Hypothalamus (tissue), 51 donors: ENCODE measurements at places on chromosomes 6 and 20.
A peak's percentile ranks its signal among the peaks of the same experiment; 100 is the strongest.

DNA sequence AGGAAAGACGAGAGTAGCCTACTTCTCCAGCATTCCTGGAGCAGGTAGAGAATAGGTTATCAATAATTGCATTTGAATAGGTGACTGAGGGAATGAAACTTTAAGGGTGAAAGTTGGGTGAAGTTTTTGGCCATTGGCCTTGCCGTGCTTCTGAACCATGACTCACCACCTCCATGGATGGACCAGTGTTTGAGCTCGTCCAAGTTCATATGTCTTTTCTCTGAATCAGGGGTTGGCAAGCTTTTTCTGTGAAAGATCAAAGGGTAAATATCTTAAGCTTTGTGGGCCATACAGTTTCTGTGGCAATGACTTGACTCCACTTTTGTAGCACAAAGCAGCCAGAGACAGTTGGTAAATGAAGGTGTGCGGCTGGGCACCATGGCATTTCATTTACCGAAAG, 31.8 kb downstream of the SNRNP48 start:
- no peak for DNase-seq

GRCh38 chr20:58224974-58225373, 3.5 kb downstream of the ANKRD60 start:
- DNase-seq, result no peak

DNA sequence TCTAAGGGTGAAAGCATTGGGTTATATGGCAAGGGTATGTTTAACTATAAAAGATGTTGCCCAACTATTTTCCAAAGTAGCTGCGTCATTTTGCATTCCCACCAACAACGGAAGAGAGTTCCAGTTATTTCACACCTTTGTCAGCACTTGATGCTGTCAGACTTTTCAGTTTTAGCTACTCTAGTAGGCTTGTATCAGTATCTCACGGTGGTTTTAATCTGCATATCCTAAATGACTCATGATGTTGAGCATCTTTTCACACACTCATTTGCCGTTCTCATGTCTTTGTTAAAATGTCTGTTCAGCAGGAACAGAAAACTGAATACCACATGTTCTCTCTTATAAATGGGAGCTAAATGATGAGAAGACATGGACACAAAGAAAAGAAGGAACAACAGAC, 122.3 kb downstream of the RNASET2 start:
- no peak for DNase-seq

DNA sequence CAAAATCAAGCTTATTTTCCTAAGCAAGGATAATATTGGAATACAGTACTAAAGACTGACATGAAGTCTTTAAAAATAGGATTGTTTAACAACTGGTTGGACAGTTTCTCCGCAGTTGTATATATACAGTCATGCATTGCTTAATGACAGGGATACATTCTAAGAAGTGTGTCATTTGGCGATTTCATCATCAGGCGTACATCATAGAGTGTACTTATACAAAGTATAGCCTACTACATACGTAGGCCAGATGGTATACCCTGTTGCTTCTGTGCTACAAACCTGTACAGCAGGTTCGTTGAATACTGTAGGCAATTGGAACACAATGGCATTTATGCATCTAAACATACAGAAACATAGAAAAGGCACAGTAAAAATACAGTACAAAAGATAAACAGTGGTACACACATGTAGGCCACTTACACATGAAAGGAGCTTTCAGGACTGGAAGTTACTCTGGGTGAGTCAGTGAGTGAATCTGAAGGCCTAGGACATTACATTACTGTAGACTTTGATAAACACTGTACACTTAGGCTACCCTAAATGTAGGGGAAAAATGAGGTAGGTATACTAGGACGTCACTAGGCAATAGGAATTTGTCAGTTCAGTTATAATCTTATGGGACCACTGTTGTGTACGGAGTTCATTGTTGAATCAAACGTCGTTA, 20.1 kb downstream of the HECA start:
- DNase-seq, result no peak

GRCh38 chr20:31861385-31862156, 8.8 kb downstream of the DUSP15 start:
- no peak for DNase-seq

- no peak for DNase-seq
Measured at GRCh38 chr6:34447910-34448309, 18.0 kb upstream of the PACSIN1 start.

GRCh38 chr20:62428396-62429295, 1.3 kb upstream of the RBBP8NL start:
- no peak for DNase-seq

DNA sequence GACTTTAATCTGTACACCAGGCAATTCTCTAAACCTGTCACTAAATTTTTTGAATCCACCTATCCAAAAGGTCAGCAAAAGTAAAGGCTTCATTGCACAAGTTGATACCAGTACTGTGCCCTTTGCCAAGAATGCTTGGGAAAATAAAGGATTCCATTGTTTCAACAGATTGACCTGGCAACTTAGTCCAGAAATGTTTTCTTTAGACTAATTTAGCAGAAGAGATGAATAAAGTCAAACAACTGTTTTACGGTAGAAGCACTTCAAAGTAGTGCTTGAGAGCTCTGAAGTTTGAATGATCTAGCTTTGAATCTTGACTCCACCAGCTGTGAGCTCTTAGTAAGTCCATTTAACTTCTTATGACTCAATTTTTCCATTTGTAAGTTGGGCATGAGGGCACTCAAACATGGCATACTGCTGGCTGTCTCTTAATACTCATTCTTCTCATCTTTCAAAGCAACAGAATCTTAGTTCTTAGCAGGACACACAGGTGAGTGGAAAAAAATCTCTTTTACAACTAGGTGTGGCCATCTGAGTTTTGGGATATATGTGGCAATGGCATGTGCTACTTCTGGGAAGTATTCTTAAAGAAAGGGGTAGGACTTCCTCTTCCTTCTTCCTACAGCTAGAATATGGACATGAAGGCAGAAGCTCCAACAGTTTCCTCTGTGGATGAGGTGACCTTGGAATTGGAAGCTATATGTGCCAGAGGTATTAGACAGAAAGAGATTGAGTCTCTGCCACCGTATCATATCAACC, 55.9 kb upstream of the LOC128125822 start:
- DNase-seq, result no peak

- no peak for DNase-seq
Measured at GRCh38 chr6:37612475-37612874, 85.2 kb downstream of the MDGA1 start.

DNA sequence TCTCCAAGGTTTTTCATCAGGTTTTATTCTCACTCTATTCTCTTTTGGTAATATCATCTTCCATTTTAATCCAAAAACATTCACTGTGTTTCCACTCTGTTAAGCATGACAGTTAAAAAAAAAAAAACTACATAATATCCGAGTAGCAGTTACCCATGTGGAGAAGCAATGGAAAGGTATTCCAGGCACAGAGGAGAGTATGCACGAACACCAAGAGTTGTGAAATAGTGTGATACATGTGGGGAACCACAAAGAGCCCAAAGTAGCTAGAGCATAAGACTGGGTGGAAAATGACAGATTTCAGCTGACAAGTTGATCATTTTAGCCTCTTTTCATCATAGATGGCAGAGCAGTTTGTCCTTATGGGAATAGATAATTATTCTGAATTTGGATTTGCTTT, 19.9 kb upstream of the FBXL4 start:
- no peak for DNase-seq

GRCh38 chr6:44561832-44562665, 174.5 kb downstream of the CDC5L start:
- DNase-seq, result no peak

DNA sequence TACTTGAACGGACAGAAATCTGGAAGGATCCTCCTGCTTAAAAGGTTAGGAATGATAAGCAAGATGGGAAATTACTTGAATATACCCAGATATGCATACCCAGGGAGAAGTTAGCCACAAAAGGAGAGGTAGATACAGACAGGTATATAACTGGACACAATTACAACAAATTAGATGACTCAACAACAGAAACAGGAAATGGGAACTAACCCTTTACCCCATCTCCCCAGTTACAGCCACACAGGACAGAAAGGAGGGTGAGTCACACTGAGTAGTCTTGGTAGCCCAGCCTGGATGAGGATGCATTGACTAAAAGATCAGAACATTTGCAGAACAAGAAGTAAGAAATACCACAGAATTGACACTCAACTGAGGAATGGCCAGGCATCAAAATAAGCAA, 61.2 kb downstream of the C6orf52 start:
- no peak for DNase-seq

DNA sequence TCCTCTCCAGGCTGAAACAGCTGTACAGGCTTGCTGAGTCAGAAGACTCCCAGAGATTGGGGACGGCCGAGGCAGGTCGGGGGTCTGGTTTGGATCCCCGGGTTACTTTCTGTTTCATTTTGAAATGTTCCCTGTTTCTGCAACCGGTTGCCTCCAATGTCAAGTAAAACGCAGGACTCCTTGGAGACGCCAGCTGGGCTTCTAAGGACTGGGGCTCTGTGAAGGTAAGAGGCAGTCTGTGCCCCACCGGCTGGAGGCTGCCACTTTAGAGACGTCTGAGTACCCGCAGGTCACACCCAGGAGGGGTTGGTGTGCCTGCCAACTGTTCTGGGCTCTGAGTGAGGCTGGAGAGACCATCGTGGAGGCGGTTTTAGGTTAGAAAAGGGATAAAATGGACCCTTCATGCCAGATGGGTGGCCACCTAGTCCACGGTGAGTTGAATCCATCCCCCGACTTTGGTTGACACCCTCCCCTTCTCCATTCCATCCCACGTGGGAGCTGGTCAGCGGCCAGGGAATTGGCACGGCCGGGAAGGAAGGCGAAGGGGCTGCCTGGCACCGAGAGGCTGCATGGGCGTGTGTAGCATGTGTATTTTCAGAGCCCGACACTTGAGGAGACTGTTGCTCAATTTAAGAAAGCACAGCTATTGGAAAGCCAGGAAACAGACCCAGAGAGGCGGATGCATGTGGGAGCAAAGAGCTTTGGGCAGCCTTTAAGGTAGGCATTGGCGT, 240.9 kb downstream of the PHACTR1 start:
- peak; percentile 81 for DNase-seq

DNA sequence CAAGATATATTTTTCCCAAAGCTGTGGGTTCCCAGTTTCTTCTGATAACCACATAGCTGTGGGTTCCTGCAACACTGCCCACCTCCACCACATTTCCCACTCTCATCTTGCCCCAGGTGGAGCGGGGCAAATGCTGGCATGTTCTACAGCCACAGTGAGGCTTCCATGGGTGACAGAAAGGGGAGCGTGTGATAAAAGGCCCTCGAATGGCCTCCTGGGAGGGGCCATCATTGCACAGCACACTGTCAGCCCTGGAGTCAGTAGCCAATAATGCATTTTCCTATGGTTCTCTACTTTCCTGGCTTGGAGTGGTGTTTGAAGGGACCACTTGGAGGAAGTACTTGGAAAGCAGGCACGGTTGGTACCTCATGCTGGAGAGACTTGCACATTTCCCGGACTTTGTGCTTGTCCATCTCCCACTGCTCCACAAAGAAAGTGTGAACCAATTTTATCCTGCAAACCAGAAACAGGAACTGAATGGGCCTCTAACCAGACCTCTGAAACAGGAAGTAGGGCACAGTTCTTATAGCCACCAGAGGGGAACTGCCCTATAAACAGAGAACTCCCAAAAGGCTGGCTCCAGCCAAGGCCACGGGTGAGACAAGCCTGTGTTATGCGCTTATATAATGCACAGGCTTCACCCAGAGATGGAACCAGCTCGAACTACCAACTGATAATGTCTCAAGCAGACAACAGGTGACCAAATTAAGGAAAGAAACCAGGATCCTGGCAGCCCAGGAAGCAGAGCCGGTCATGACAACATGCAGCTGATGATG, 8.6 kb downstream of the MAP3K5 start:
- no peak for DNase-seq

DNA sequence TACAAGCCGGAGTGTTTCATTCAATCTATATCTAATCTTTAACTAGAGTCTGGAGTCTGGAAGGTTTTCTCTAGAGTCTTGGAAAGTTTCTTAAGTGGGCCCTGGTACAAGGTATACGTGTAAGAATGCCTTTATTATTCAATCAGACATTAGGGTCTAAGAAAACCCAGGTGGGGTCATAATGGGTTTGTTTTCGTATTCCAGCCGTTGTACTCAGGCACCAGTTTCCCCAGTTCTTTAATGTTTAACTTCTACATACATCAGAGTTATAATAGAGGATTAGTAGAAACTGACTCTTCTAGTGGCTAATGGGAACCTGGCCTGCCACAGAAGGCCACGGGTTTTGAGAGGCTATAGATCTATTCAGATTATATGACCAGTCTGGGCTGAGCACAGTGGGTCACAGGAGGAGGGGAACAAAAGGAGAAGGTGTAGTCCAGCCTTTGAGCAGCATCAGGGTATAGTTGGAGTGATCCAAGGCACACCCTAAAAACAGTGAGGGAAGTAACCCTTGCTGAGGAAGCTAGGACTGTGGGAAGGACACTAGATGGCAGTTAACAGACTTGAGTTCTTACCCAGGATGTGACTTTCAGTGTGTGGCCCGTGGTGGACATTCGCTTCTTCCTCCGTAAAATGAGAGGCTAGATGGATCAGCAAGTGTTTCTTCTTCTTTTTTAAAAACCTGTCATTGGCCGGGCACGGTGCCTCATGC, 15.5 kb downstream of the FAM83B start:
- no peak for DNase-seq

DNA sequence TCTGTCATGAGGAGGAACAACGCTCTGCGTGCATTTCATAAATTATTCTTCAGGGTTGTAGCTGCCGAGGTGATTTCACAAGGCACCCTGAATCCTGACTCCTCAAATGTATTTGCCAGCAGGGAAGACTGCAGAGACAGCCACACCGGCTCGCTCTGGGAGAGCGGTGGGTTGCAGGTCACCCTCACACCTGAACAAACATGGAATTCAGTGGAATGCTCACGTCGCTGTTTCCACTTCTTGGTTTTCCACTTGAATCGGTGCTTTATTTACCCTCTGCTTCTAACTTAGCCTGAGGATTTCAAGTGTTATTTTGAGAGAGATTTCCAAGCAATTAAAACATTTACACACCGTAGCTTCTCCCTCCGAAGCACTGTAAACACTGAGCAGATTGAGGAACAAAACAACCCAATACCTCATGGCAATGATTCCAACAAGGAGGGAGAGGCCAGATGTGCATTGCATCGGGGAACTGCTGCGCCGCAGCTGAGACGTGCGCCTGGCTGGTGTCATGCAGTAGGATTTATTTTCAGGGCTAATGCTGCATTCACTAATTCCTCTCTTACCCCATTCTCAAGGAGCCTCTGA, 59.5 kb upstream of the GGTLC1 start:
- DNase-seq, result no peak

- DNase-seq, result no peak
Measured at GRCh38 chr6:168165891-168166290, 86.9 kb upstream of the FRMD1 start.

GRCh38 chr20:2804852-2805688, 4.6 kb upstream of the CPXM1 start:
- DNase-seq, result no peak

DNA sequence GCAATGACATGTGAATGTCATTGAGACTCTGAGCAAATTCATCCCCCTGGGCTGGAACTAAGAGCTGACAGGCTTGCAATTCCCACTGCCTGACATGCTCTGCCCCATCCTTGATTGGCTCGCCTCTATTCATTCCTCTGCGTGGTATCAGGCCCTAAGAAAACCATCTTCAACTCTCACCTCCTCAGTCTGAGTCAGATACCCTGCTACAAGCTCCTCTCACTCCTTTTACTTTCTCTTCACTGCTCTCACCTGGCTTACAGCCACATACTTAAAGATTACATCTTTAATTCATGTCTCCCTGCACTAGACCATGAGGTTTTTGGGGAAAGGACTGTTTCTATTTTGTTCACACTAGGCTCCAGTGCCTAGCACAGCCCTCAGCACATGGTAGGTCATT, 131.6 kb downstream of the KIF6 start:
- no peak for DNase-seq
